Motor neuron (in vitro differentiated cells): ENCODE measurements at places on chromosomes 2 and 18. TPM values are rescaled to one million over a fixed set of nuclear protein-coding genes. Genes with fewer than 3 reads are reported as not detected.

The TLX2 gene
- not detected in 2 replicates for total RNA-seq

The HOXD11 gene
- 0.42 and 1.4 TPM in 2 replicates for total RNA-seq

- no peak for ATAC-seq
Observed at GRCh38 chr2:128261245-128262128, 57.2 kb downstream of the HS6ST1 start.

- ATAC-seq: no peak
Observed at GRCh38 chr2:176063958-176064357, 19.8 kb downstream of the EVX2 start.

GRCh38 chr2:128986867-128987268, 668.2 kb upstream of the HS6ST1 start:
- no peak for ATAC-seq

DNA sequence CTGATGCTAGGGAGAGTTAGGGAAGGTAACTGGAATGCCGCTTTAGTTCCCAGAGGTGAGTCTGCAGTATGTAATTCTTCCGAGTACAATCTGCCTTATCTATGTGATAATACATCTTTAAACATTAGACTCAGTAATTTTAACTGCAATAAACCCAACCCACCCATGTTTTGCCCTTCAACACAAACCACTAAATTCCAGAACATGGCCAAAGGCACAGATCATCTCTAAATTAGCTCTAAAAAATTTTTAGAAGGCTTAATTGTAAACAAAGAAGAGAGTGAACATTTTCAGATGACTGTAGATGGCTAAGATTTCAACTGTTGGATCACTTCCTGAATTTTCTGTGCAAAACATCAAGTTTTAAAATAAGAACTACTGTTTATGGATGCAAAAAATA, 488.7 kb upstream of the ID2 start:
- no peak for ATAC-seq

DNA sequence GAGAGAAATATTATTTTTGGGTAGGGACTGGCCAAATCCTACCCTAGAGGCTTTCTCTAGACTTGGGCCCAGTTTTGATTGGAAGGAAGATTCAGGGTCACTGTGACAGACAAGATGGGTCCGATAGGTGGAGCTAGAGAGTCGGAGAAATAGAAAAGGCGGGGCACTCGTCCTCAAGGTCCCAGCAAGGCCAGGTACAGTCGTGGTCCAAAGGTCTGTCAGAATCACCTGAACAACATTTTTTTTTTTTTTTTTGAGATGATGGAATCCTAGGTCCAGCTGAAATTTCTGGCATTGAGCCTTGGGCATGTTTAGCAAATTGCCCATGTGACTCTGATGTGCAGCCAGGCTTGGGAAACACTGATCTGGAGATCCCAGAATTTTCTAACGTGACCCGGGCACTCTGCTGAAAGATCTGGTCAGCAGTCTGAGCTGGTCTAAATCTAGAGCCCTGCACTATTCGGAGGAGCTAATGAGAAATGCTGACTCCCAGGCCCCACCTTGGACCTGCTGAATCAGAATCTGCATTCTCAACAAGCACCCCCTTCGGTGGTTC, 23.0 kb upstream of the NTSR2 start:
- ATAC-seq: peak; percentile 71

DNA sequence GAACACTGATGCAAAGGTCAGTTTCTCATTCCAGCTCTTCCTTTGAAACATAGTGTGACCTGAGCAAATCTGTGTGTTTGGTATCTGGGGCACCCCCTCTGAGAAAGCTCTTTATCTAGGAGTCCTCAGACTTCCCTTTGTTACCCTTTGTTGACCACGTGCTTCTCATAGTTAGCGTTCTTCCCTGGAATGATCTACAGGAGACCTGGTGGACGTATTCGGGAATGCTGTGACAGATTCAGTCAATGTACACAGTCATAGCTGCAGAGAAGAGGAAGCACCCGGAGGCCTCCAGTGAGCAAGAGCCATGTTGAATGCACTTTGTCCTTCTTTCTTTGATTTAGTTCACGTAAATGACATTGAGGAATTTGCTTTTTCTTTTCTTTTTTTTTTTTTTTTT, 10.7 kb upstream of the CHMP1B start:
- no peak for ATAC-seq

GRCh38 chr2:202261531-202261930, 4.0 kb upstream of the NOP58 start:
- ATAC-seq: no peak

DNA sequence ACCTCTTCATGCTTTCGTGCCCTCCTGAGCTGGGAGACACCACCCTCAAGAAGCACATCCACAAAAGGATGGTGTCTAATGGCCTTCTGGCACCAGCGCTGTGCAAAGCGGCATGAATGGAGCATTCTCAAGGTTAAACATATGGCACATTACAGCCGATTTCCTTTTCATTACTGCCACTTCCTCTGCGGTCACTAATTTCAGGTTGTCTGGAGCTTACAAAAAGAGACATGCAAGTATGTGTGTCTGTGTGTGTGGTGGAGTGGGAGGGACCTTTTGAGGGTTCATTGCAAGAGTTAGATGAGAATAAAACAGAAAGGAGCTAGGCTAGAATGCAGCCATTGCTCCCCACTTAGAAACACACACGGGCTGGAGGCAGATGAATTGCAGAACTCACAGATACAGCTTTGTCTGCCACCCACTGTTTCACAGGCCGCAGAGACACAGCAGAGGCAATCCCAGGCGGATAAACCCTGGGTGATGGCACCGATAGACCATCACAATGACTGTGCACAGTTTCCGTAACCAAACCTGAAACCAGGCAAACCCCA, 76.0 kb downstream of the TGIF1 start:
- ATAC-seq: no peak

- ATAC-seq: no peak
Observed at GRCh38 chr18:24988253-24988840, 363.6 kb downstream of the ZNF521 start.

GRCh38 chr18:76741346-76741745, 81.0 kb upstream of the ZNF236 start:
- no peak for ATAC-seq

GRCh38 chr2:101770726-101771125, 73.2 kb downstream of the MAP4K4 start:
- peak; percentile 17 for ATAC-seq

- peak; percentile 18 for ATAC-seq
Observed at GRCh38 chr18:55343396-55344073, 244.5 kb downstream of the TCF4 start.

DNA sequence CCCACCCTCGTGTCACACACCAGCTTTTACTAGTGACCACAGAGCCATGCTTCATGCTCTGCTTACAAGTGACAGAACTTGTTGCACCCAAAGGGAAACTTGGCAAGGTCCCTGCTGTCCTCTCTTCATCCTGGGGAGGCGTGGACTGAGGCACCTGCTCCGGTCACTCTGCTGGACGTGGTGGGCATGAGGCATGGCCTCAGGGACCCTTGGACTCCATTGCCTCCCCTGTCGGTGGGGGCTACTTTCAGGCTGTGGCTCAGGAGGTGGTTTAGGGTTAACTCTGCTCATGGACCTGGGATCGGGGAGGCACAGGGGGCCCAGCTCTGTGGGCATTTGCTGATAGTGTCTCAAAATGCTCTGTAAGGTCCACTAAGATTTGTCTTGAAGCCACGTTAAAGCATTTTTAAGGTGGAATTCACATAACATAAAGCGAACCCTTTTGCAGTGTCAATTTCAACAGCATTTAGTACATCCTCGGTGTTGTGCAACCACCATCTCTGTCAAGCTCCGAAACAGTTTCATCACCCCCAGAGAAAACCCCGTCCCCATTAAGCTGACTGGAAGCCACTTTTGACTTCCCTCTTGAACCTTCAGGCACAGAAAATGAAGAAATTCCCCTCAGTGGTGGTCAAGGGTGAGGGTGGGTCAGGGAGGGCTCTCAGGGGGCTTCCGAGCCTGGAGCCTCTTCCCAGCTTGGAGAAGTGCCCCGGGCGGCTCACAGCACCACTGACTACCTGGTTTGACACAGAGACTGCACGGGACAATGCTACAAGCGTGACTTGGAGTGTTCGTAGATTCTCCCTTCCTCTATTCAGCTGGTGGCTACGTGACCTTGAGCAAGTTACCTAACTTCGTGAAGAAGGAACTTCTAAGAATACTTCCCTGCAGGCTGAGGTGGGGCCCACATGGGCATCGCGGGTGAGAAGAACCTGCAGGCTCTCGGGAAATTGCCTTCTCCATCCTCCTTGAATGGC, 100.0 kb upstream of the HDAC4 start:
- ATAC-seq: no peak

- ATAC-seq: no peak
Observed at GRCh38 chr2:133599211-133599803, 31.0 kb upstream of the NCKAP5 start.

- ATAC-seq: no peak
Observed at GRCh38 chr2:3189076-3189591, 188.5 kb downstream of the EIPR1 start.

- no peak for ATAC-seq
Observed at GRCh38 chr2:61943251-61943650, 37.8 kb downstream of the COMMD1 start.

GRCh38 chr18:12154361-12154760, 60.7 kb downstream of the ANKRD62 start:
- no peak for ATAC-seq

GRCh38 chr2:207334301-207334623, 168.5 kb upstream of the KLF7 start:
- ATAC-seq: peak; percentile 31

The SNRPD1 gene
- total RNA-seq: 52.1 and 52.8 TPM in 2 replicates

GRCh38 chr18:58044370-58045241, 580 bp downstream of the NEDD4L start:
- peak; percentile 10 for ATAC-seq

DNA sequence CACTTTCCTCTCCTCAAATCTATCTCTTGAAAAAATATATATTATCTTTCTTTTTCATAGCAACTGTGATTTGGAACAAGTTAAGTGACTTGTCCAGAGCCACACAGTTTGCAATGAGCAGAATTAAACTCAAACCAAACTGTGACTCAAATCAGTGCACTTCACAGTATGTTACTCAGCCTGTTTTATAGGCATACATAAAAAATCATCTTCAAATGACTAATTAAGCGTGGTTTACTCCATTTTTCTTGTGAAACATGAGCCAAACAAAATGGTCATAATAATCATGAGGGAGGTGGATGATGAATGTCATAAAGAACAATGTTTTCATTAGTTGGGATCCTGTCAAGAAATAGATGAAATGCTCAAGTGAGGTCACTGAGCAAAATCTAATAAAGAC, 6.1 kb upstream of the CCDC178 start:
- ATAC-seq: no peak

DNA sequence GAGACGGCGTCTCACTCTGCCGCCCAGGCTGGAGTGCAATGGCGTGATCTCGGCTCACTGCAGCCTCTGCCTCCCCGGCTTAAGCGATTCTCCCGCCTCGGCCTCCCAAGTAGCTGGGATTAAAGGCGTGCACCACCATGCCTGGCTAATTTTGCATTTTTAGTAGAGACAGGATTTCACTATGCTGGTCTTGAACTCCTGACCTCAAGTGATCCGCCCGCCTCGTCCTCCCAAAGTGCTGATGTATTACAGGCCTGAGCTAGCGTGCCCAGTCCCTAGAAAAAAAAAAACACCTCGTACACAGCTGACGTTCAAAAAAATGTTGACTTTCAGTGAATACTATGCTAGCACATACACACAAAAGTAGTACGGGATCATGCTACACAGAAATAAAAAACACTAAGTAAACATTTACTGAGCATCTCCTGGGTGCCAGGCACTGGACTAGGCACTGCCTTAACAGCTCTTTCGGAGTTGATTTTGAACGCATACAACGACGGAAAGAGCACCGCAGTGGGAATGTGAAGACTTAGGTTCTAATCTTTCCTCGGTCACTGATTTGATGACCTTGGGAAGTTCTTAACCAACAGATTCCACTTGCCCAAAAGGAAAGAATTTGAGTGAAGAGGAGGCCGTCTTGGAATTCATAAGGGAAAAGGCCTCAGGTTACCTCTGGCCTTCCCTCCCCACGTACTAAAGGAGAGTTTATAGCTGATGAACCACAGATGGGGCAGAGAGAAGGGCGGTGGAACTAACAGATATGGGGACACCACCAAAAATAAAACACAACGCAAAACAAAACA, 1.1 kb downstream of the DNAJC27 start:
- ATAC-seq: no peak

DNA sequence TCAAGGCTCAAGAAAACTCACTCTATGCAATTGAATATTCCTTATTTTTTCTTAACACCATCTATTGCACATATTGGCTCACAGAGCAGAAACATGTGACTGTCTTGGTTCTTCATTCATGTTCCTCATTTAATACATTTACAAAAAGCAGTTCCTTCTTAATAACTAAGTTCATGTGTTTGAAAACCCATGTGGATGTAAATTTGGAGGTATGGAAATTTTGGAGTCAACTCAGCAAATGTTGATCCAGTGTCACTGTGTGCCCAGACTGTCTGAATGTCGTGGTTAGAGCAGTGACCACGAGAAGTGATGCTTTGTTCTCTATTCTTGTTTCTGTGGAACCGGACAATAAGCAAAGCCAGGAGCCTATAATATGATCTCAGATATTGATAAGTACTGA, 299.1 kb downstream of the SETBP1 start:
- no peak for ATAC-seq

DNA sequence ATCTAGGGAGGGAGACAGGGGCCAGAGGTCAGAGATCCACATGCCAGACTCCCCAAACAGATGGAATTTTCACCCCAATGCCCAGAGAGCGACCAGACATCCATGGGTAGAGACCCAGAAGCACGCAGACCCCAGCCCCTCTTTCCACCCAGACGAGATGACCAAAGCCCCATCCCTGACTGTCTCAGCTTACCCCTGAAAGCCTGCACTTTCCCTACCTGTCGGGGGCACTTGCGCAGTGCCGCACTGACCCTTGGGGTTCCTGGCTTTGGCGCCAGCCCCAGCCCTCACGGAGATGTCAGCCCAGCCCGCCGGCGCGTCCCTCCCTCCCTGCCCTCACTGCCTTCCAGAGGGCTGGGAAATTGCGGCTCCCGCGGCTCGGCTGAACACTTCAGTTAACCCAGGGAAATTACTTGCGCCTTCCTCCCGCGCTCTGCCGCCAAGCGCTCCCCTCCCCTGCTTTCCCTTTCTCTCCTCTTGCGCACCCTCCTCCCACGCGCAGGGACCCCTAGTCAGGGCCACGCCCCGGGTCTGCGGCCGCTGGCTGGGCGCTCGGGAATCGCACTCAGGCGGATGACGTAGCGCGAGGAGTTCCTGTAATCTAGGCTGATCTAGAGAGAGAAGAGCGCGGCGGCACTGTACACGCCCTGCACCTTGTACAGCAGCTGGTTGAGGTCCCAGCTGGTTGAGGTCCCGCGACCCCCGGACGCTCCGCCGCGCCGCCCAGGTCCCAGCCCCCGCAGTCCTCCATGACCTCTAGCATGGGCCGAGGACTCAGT, 12.0 kb downstream of the ALPG start:
- ATAC-seq: peak; percentile 93

- ATAC-seq: peak; percentile 80
Observed at GRCh38 chr2:34096562-34097171, 497.6 kb upstream of the FAM98A start.

- ATAC-seq: no peak
Observed at GRCh38 chr2:165185633-165186032, 18.2 kb downstream of the SCN3A start.

The PRSS56 gene
- 1.7 TPM in 1 of 2 replicates, not detected in the other for total RNA-seq

GRCh38 chr2:140498360-140498759, 1632.5 kb downstream of the LRP1B start:
- no peak for ATAC-seq
